ENCODE measurements at places on chromosomes 5 and 9. TPM values are rescaled to one million over a fixed set of nuclear protein-coding genes. Genes with fewer than 3 reads are reported as not detected.

Gene SPATA31C1
- not detected for total RNA-seq

Gene C5orf58
- total RNA-seq, result not detected

Gene FAT2
- 95.1 TPM for total RNA-seq

Gene TRIM32
- 24.6 TPM for total RNA-seq

Gene IRF1
- total RNA-seq, result 24.0 TPM

Gene ARSI
- 4.7 TPM for total RNA-seq
